ENCODE measurements at places on chromosomes 12 and 14. TPM values are rescaled to one million over a fixed set of nuclear protein-coding genes. Genes with fewer than 3 reads are reported as not detected.
A peak's percentile ranks its signal among the peaks of the same experiment; 100 is the strongest.

GRCh38 chr12:83538361-83538965, 851.8 kb downstream of the TMTC2 start:
- DNase-seq: no peak

- no peak for DNase-seq
These were observed 75.2 kb downstream of the MOK start for GRCh38 chr14:102229739-102230092.

DNA sequence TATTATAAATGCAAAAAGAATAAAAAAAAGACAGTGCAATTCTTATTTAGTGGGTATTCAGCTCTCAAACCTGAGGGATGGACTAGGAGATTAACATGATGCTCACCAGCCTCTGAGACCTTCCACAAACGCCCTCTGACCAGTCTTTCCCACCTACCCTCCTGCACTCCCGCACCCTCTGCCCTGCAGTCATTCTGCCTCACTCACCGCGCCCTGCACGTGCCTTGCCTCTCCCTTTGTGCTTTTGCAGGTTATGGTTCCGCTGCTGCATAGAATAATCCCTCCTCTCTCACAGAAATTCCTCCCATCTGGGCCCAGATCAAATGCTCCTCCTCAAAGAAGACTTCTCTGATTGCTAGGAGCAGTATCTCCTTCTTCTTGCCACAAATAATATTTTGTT, 28.5 kb upstream of the TMCC3 start:
- no peak for DNase-seq

GRCh38 chr12:108772247-108772646, 40.9 kb upstream of the CORO1C start:
- DNase-seq: no peak

Gene KRT78
- not detected for polyA plus RNA-seq

Gene SPRYD3
- polyA plus RNA-seq: 15.1 TPM

GRCh38 chr14:33480071-33480886, 470.6 kb downstream of the EGLN3 start:
- no peak for DNase-seq

DNA sequence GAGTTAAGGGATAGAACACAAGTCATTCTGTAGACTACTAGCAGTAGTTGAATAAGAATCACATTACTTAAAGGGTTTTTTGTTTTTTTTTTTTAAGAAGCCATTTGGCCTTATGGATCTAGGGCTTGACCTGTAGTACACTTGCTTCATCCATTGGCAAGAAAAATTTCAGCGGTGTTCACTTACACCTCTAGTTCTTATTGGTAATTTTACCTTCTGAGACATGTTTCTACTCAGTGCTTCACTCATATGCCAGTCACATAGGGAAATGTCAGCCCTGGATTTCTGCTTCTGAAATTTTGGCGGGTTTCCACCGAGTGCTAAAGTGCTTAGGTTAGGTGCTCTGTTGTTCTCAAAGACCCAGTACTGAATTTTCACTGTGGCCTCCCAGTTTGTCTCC, 72.9 kb downstream of the FRMD6 start:
- DNase-seq: no peak

GRCh38 chr14:34098045-34098984, 147.4 kb upstream of the EGLN3 start:
- DNase-seq: no peak

Gene KRT6A
- polyA plus RNA-seq: not detected

- no peak for DNase-seq
These were observed 16.4 kb upstream of the SRP54 start for GRCh38 chr14:34966413-34966812.

GRCh38 chr14:49975276-49975675, 82.4 kb downstream of the ARF6 start:
- DNase-seq: no peak

- no peak for DNase-seq
These were observed 51.0 kb upstream of the NAP1L1 start for GRCh38 chr12:76135456-76135855.

DNA sequence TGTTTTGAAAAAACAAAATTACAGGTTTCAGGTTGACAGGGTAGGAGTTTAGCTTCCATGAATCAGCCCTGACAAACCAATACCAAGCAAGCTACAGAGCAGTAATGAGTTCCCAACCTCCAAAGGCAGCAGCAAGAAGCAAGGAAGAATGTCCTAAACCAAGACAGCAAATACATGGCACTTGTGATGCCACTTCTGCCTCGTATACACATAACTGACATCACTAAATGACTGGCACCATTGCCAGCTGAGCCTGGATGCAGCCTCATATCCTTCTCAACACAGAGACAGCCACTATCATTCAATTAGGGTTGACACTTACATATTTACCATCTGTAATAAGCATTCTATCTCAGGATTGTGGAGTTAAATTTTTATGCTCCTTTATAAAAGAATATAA, 35.0 kb upstream of the MDM1 start:
- DNase-seq: no peak

DNA sequence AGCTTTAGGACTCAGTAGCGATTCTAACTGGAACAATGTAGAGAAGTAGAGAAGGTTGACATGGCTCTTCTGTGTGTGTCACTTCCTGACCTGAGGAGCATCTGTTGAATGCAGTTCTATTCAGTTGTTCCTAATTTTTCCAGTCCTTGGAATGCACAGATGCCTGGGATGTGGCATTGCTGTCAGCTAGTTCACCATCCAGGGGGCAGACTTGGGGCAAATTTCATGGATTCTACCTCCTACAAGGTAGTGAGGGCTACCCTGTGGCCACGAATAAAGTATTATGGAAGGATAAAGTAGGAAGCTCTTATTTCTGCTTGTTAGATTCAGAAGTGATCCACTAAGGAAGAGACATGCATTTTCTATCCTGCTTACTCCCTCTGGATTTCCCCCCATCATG, 74.4 kb upstream of the GPATCH2L start:
- no peak for DNase-seq

Gene P2RX2
- polyA plus RNA-seq: 0.98 TPM

DNA sequence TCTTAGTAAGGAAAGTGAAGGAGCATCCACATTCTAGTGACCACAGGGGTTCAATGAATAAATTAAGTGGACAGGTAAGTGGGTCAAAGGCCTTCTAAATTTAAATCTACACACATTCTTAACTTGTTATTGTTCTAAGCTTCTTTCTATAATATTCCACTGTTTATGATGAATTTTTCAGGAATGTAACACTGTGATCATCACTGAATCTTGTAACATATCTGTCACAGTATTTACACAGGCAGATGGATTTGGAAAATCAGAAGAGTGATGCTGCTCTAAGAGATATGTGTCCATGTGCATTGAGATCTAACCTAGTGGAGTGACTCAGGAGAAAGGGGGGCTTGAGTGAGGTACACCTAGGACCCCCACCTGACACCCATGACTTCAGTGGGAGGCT, 115.4 kb upstream of the OVCH1 start:
- no peak for DNase-seq

- DNase-seq: no peak
These were observed 46.8 kb downstream of the TRMT5 start for GRCh38 chr14:60933920-60934655.

DNA sequence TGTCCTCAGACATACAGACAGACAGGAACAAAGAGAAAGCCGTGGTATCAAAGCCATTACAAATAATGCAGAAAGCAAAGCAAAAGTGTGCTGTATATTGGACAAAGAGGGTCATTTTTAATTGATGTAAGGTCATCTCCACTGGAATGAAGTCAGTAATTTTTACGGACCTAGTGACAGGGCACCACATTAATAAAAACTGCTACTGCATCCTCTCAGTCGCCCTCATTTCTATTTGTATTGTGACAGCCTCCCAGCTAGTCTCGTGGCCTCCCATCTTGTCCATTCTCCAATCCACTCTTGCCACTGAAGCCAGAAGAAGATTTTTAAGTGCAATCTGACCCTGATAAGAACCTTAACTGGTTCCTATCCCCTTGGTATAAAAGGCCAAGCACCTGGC, 132.4 kb downstream of the NUAK1 start:
- DNase-seq: no peak

Gene TOMM20L
- 1.2 TPM for polyA plus RNA-seq

- no peak for DNase-seq
These were observed 53.3 kb upstream of the CDKN3 start for GRCh38 chr14:54343272-54344121.

GRCh38 chr14:33810308-33810707, 140.6 kb downstream of the EGLN3 start:
- DNase-seq: no peak

- peak; percentile 31 for DNase-seq
These were observed 185.8 kb downstream of the EGLN3 start for GRCh38 chr14:33764876-33765650.

Gene RDH16
- 1.3 TPM for polyA plus RNA-seq

- DNase-seq: no peak
These were observed 128.1 kb downstream of the PAPOLA start for GRCh38 chr14:96630281-96630680.

- DNase-seq: no peak
These were observed 51.9 kb downstream of the BICD1 start for GRCh38 chr12:32158525-32158924.

- no peak for DNase-seq
These were observed 32.1 kb downstream of the FMNL3 start for GRCh38 chr12:49675137-49675536.

Gene PGF
- polyA plus RNA-seq: 8.2 TPM

DNA sequence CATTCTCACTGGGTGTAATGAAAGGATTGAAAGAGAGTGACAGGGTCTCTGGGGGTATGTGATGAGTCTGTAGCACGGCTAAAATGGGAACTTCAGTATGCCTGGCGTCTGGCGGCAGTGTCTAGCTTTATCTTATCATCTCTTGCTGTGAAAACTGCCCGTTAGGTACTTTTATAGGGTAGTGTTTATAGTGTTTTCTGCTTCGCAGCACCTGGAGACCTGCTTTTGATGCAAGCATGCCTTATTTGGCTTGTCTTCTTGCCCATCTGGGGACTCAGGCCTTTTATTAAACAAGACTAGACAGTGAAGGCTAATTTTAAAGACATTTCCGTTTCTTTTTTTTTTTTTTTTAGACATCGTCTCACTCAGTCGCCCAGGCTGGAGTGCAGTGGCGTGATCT, 36.3 kb upstream of the ALDH2 start:
- no peak for DNase-seq

- no peak for DNase-seq
These were observed 927.5 kb downstream of the SLC6A15 start for GRCh38 chr12:83985084-83985483.

All from renal cortex interstitium (tissue), 15 donors.